ENCODE measurements at places on chromosomes 2 and 18.

DNA sequence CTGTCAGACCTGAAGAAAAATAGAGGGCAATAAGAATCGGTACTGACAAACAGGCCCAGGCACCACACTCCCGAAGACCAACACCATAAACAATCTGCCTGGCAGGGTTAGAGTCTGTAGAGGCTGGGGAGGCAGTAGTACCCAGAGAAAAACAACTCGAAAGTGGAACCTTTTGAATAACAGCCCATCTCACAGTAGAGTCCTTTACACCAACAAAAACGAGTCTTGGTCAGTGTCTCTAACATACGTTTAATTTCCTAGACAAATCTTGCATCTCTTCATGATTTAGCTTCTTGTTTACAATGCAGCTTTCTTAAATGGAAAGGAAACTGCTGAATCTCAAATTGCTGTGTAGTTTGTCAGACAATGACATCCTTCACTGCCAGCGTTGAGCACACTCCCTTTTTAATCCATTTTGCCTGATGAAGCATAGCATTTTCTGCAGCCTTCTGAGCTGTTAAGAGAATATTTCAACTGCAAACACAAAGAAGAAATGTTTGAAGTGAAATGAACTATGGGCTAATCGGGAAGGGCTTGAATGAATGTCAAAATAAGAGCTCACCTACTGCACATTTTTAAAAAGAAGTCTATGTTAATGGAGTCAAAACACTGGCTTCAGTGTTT lies 73.1 kb upstream of the DSG1 start:
- peaks cover 39% of the 10 kb centered on the region for H3K4me1 ChIP-seq
- no peaks in the 10 kb centered on the region for H3K27me3 ChIP-seq
- peak overlapping the region; percentile 82 for H3K4me3 ChIP-seq
- no peak for DNase-seq
- peak overlapping the region; percentile 97 for H3K27ac ChIP-seq
- H3K36me3 ChIP-seq: no peaks in the 10 kb centered on the region

GRCh38 chr2:105775809-105776559 lies 31.3 kb downstream of the NCK2 start:
- peaks cover 8% of the 10 kb centered on the region for H3K36me3 ChIP-seq
- H3K27me3 ChIP-seq: no peaks in the 10 kb centered on the region
- H3K27ac ChIP-seq: no peak overlapping the region
- DNase-seq: no peak

DNA sequence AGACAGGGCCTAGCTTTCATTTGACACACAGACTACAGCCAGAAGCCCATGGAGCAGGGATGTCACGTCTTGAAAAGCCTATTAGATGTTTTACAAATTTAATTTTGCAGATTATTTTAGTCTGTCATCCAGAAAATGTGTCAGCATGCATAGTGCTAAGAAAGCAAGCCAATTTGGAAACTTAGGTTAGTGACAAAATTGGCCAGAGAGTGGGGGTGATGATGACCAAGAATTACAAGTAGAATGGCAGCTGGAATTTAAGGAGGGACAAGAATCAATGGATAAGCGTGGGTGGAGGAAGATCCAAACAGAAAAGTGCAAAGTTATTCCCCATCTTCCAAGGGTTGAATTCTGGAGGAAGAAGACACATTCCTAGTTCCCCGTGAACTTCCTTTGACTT lies 7.8 kb upstream of the IL1RL2 start:
- no peak for DNase-seq
- no peak overlapping the region for H3K4me3 ChIP-seq
- H3K27me3 ChIP-seq: no peaks in the 10 kb centered on the region
- no peak overlapping the region for H3K27ac ChIP-seq
- H3K36me3 ChIP-seq: peaks cover 12% of the 10 kb centered on the region

GRCh38 chr2:24749069-24749691 lies 44.0 kb downstream of the PTRHD1 start:
- no peaks in the 10 kb centered on the region for H3K27me3 ChIP-seq
- DNase-seq: no peak
- H3K4me1 ChIP-seq: no peaks in the 10 kb centered on the region

GRCh38 chr2:180370511-180371205 lies 363.6 kb upstream of the CWC22 start:
- no peak for DNase-seq
- H3K27ac ChIP-seq: no peak overlapping the region
- no peak overlapping the region for H3K4me3 ChIP-seq
- H3K27me3 ChIP-seq: no peaks in the 10 kb centered on the region

- H3K36me3 ChIP-seq: no peaks in the 10 kb centered on the region
- no peaks in the 10 kb centered on the region for H3K4me1 ChIP-seq
- H3K27me3 ChIP-seq: no peaks in the 10 kb centered on the region
Observed at GRCh38 chr2:54189539-54189938, 66.5 kb downstream of the TSPYL6 start.

- no peaks in the 10 kb centered on the region for H3K36me3 ChIP-seq
- DNase-seq: no peak
- H3K4me1 ChIP-seq: no peaks in the 10 kb centered on the region
- peaks cover 22% of the 10 kb centered on the region for H3K27me3 ChIP-seq
Observed at GRCh38 chr2:239476757-239477585, 76.2 kb upstream of the HDAC4 start.

- H3K27me3 ChIP-seq: no peaks in the 10 kb centered on the region
- H3K27ac ChIP-seq: no peak overlapping the region
- H3K4me1 ChIP-seq: peaks cover 7% of the 10 kb centered on the region
- no peak for DNase-seq
- no peak overlapping the region for H3K4me3 ChIP-seq
Observed at GRCh38 chr2:212428681-212429478, 109.7 kb downstream of the ERBB4 start.

DNA sequence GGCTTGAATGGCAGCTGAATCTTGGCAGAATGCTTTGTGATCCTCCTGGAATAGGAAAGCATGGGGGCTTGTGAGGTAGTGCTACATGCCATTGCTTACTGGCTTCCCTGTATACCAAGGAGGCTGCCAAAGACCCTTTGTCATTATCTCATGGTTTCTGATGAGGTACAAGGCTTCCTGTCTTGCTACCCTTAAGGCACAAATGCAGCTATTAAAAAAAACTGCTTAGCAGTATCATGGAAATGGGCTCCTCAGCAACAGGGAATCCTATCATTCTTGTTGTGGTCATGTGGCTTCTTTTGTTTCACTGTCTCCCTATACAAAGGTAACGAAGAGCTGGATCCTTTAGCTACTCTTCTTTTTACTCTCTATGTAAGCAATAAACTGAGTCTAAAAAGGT lies 6.6 kb upstream of the KANSL1L start:
- no peaks in the 10 kb centered on the region for H3K27me3 ChIP-seq
- H3K4me1 ChIP-seq: peaks cover 9% of the 10 kb centered on the region
- no peak overlapping the region for H3K27ac ChIP-seq

DNA sequence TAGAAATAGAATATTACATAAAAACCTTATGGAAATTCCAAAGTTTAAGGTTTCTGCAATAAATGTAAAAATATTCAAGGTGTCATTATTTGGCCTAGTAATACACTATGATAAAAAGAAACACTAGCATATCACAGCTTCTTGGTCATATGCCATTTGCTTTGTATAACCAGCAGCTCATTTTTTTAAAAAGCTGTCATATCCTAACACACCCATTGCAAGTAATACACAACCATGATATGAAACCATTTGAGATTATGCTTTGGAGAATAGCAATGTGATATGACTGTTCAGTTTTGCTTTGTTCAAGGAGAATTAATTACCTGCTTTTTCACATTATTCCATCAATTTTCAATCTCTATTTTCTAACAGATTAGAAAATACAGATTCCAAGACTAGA lies 149.0 kb downstream of the IKZF2 start:
- DNase-seq: no peak
- H3K4me3 ChIP-seq: no peak overlapping the region
- H3K4me1 ChIP-seq: peaks cover 4% of the 10 kb centered on the region
- H3K27me3 ChIP-seq: no peaks in the 10 kb centered on the region
- H3K27ac ChIP-seq: no peak overlapping the region

GRCh38 chr18:48342125-48342524 lies 67.1 kb downstream of the ZBTB7C start:
- H3K27me3 ChIP-seq: peaks cover 3% of the 10 kb centered on the region
- no peaks in the 10 kb centered on the region for H3K36me3 ChIP-seq
- peaks cover 29% of the 10 kb centered on the region for H3K4me1 ChIP-seq
- no peak for DNase-seq

GRCh38 chr2:190767821-190768220 lies 112.8 kb upstream of the GLS start:
- H3K4me3 ChIP-seq: no peak overlapping the region
- no peak for DNase-seq
- peaks cover 3% of the 10 kb centered on the region for H3K27me3 ChIP-seq
- no peak overlapping the region for H3K27ac ChIP-seq
- peaks cover 18% of the 10 kb centered on the region for H3K4me1 ChIP-seq

GRCh38 chr2:216279031-216279430 lies 93.3 kb downstream of the MARCHF4 start:
- peaks cover 18% of the 10 kb centered on the region for H3K4me1 ChIP-seq
- no peak for DNase-seq
- H3K27me3 ChIP-seq: peaks cover 37% of the 10 kb centered on the region
- H3K4me3 ChIP-seq: no peak overlapping the region

GRCh38 chr2:12824351-12824777 lies 107.6 kb downstream of the TRIB2 start:
- no peaks in the 10 kb centered on the region for H3K27me3 ChIP-seq
- H3K36me3 ChIP-seq: no peaks in the 10 kb centered on the region
- no peak overlapping the region for H3K4me3 ChIP-seq
- no peak overlapping the region for H3K27ac ChIP-seq
- no peak for DNase-seq

DNA sequence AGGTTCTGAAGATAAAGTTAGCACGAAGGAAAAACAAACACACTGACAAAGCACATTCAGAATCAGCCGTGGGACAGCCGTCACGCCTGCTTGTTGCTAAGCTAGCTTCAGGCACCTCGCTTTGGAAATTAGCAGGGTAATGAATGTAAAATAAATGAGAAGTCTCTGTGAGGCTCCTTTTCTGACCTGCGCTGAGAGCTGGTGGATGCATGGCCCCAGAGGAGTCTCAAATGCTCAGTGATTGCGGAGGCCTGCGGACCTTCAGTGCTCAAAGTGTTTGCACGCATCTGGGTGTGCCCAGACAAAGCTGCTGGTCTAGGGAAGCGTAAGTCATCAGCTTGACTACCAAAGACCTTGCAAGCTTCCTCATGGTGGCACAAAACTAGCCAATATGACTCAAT lies 50.6 kb downstream of the CD8B2 start:
- H3K27me3 ChIP-seq: peaks cover 8% of the 10 kb centered on the region
- no peak for DNase-seq
- peaks cover 18% of the 10 kb centered on the region for H3K4me1 ChIP-seq
- H3K27ac ChIP-seq: no peak overlapping the region
- H3K36me3 ChIP-seq: no peaks in the 10 kb centered on the region

GRCh38 chr18:59650266-59650820 lies 46.9 kb downstream of the CCBE1 start:
- no peak overlapping the region for H3K27ac ChIP-seq
- no peak for DNase-seq
- no peak overlapping the region for H3K4me3 ChIP-seq
- no peaks in the 10 kb centered on the region for H3K27me3 ChIP-seq
- H3K36me3 ChIP-seq: peaks cover 3% of the 10 kb centered on the region

DNA sequence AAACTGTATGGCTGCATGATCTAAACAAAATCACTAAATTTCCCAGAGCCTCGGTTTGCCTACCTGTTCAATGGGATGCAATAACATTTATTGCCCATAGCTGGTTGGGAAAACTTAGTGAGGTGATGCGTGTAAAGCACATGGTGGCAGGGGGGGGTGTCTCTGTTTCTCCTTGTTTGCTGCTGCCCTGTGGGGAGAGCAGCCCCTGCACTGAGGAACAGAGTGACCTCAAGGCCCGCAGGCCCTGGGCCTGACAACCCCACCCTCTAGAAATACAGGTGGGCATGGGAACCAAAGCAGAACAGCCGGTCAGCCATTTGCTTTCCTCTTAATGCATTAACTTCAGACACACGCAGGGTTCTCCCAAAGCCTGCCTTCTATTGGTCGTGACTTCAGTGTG lies 55.1 kb upstream of the SLC66A3 start:
- peaks cover 10% of the 10 kb centered on the region for H3K27me3 ChIP-seq
- H3K27ac ChIP-seq: no peak overlapping the region
- no peaks in the 10 kb centered on the region for H3K4me1 ChIP-seq
- no peaks in the 10 kb centered on the region for H3K36me3 ChIP-seq
- DNase-seq: no peak
- no peak overlapping the region for H3K4me3 ChIP-seq

DNA sequence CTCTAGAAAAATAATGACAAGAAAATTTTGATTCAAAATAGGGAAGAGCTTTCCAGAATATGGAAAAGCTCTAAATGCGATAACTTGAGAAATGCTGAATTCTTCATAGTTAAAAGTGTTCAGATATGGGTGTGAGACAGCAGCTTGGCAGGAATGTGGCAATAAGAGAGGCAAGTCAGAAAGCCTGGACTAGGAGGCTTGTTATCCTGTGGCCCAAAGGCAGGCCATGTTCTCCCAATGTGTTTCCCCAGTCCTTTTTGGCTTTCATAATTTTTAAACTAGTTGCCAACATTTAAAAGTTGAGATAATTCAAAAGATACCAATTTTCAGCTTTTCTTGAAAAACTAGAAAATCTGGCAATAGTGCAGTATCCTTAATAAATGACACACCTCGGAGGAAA lies 366.3 kb upstream of the FANCL start:
- no peaks in the 10 kb centered on the region for H3K36me3 ChIP-seq
- H3K4me1 ChIP-seq: peaks cover 6% of the 10 kb centered on the region
- no peak overlapping the region for H3K27ac ChIP-seq
- no peak for DNase-seq

GRCh38 chr18:62963507-62963906 lies 248.2 kb downstream of the PHLPP1 start:
- H3K27me3 ChIP-seq: no peaks in the 10 kb centered on the region
- DNase-seq: no peak
- H3K4me1 ChIP-seq: peaks cover 10% of the 10 kb centered on the region
- peaks cover 29% of the 10 kb centered on the region for H3K36me3 ChIP-seq
- peak overlapping the region; percentile 7 for H3K27ac ChIP-seq
- H3K4me3 ChIP-seq: no peak overlapping the region

DNA sequence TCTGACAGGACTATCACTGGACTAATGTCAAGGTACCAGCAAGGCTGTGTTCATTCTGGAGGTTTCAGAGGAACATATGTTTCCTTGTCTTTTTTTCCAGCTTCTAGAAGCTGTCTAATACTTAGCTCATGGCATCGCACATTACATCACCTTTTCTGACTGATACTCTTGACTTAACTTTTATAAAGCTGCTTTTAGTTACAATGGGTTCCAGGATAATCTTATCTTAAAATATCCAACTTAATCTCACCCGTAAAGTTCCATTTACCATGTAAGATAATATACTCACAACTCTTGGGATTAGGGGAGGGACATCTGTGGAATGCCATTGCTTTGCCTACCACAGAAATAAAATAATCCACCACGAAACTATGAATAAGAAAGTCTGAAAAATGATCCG lies 394.2 kb downstream of the CDH19 start:
- H3K4me1 ChIP-seq: no peaks in the 10 kb centered on the region
- H3K4me3 ChIP-seq: no peak overlapping the region
- no peak overlapping the region for H3K27ac ChIP-seq

All from type B pancreatic cell (in vitro differentiated cells).